ENCODE measurements at places on chromosomes 12 and 14.

GRCh38 chr14:85342858-85343607 lies 186.9 kb upstream of the FLRT2 start:
- no peak for DNase-seq

DNA sequence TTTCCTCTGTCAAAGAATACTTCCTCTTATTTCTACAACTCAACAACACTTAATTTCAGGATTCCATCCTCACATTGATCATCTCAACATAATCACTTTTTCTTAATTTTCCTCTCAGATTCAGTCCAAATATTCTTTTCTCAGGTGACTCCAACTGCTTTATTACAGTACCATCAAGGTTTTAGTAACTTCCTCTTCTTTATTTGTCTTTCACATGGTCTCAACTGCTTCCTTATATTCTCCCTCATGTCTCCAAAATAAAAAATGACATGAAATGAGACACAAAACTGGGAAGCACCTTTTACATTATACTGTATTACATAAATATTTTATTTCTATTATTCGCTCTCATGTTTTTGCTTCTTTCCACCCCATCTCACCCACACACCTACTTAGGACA lies 55.5 kb downstream of the PPP2R5E start:
- DNase-seq, result no peak

GRCh38 chr12:9319842-9320173 lies 111.6 kb upstream of the PZP start:
- no peak for DNase-seq

DNA sequence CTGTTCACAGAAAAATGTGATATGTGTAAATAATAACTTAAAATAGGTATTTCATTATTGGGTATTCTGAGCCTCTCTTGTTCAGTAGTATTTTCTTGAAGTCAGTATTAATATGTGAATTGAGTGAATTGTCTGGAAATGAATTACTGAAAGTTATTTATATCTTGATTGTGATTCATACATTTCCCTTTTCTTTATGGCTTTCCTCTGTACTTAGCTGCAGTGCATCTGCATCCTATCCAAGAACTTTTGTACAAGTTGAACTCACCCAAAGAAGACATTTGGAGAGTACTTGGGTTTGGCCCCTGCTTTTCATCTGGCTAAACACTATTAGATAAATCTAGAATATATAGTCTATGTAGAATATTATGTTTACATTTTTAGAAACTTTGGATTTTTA lies 326.0 kb downstream of the RAD51B start:
- no peak for DNase-seq

- DNase-seq, result peak; percentile 73
Measured at GRCh38 chr12:45655186-45655585, 74.3 kb upstream of the ARID2 start.

GRCh38 chr12:129776977-129777667 lies 126.7 kb downstream of the TMEM132D start:
- DNase-seq, result no peak

DNA sequence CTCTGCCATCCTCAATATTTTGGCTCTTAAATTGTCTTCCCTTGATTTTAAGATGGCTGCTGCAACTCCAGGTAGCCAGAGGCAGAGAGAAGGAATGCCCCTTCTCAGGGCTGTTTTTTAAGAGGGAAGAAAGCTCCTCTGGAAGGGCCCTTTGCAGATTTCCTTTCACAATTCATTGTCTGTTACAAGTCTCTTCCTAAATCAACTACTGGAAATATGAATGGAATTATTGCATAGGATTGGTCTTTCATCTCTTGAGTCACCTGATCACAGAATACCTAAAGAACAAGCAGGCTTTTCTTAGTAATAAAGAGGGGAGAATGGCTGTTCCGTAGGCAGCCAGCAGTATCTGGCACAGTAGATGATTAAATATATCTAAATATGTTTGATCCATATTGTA lies 118.5 kb downstream of the ANO6 start:
- no peak for DNase-seq

DNA sequence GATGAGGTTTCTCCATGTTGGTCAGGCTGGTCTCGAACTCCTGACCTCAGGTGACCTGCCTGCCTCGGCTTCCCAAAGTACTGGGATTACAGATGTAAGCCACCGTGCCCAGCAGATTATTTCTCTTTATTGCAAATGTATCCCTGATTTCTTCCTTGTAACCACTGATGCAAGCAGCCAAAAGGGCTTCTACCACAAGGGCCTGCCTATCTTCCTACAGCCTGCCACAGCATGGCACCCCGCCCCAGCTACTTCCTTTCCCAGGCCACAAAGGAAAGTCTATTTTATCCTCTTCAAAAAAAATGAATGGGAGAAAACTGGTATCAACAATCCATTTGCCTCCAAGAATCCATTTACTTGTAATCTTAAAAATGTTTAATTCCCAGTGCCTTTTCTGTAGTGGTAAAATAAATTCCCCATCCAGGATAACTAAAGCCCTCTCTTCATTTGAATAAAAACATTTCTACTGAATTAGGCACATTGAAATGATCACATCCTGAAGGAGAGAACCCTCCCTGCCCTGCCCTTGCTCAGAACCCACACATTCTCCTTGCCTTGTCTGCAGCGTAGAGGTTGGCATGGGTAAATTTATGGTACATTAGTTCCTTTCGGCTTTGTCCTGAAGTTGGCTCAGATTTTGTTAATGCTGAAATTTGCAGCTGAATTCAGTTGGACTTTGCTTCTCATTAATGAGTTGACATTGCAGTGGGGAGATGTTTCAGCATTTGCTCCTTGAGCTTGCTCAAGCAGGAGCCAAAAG lies 19.2 kb downstream of the GPHB5 start:
- DNase-seq, result no peak

- DNase-seq, result no peak
Measured at GRCh38 chr12:91892081-91892855, 253.4 kb downstream of the BTG1 start.

DNA sequence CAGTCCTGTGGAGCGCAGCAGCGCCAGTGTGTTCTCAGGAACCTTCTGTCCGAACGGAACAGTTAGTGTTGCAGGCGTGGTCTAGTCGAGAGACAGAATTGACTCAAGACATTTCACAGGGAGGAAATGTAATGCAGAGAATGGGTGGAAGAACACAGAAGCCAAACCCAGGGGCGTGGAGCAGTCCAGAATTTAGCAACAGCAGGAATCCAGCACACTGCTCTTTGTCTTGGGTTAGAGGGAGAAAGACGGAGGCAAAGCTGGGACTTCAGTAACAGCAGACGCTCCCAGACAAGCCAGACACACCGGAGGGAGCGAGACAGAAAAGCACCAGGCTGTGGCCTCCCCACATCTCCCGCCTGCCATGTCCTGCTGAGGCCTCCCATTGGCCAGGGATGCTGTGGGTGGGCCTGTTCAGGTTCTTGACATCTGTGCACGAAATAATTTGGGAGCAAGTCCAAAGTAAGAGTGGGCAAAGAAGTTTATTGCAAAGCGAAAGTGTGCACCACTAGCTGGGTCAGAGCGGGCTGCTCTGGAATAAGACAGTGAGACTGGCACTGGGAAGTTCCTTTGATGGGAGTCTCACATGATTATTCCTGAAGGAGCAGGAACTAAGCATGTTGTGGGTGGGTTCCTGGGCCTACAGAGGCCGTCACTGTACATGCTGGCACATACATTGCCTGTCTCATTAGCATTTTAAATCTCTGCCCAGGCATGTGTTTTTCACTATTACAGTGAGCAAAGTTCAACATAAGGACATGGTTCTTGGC lies 339.3 kb upstream of the SFSWAP start:
- DNase-seq, result no peak

- DNase-seq, result no peak
Measured at GRCh38 chr12:27616356-27617142, 79.7 kb upstream of the REP15 start.

GRCh38 chr14:30078811-30079402 lies 151.3 kb upstream of the PRKD1 start:
- DNase-seq, result no peak

DNA sequence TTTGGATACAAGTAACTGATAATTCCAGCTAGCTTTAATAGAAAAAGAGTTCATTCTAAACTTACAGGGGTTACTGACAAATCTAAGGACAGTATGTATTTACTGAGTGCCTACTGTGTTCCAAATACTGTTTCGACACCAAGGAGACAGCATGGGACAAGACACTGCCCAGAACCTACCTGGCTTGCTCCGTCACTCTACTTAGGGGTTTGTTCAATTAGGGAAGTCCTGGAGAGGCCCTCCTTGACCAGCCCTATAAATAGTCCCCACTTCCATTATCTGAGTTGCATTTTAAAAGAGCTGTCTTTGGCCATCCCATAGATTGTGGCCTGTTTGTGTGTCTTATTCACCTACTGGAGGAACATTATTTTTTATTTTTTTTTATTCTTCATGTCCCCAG lies 129.5 kb upstream of the ATF1 start:
- DNase-seq, result no peak

- peak; percentile 43 for DNase-seq
Measured at GRCh38 chr14:106738075-106738474, 1211.7 kb downstream of the TMEM121 start.

DNA sequence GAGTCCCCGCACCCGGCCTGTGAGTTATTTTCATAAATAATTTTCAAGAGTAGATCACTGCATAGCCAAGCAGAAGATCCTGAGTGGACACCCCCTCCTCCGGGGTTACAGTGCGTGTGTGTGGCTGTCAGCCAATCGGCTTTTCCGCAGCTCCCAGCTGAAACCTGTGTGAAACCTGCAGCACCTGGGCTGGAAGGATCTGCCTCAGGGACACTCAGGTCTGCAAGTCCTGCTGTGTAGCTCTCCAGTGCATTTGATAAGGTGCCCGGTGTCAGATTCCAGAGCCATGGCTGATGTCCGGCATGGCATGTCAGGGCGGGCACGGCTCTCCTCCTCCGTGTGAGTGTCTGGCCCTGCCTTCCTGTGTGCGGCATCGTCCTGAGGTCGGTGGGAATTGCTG lies 124.8 kb downstream of the GLT1D1 start:
- no peak for DNase-seq

DNA sequence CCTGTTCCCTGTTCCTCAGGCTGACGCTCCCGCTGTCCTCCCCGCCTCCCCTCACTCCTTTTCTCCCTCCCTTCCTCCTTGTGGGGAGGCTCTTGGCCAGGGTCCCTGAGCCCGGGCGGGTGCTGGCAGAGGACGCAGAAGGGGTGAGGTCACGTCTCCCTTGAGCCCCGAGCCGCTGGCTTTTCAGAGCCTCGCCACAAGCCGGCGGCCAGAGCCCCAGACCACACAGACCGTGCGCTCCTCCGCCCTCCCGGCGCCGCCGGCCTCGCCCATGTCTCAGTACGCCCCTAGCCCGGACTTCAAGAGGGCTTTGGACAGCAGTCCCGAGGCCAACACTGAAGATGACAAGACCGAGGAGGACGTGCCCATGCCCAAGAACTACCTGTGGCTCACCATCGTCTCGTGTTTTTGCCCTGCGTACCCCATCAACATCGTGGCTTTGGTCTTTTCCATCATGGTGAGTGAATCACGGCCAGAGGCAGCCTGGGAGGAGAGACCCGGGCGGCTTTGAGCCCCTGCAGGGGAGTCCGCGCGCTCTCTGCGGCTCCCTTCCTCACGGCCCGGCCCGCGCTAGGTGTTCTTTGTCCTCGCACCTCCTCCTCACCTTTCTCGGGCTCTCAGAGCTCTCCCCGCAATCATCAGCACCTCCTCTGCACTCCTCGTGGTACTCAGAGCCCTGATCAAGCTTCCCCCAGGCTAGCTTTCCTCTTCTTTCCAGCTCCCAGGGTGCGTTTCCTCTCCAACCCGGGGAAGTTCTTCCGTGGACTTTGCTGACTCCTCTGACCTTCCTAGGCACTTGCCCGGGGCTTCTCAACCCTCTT lies at the start of gene TMEM233:
Gene TMEM233 (plus strand): TSS at position 197 of the 821 bp plus-strand sequence. CDS start 75 bp downstream, at position 272.
- no peak for DNase-seq

DNA sequence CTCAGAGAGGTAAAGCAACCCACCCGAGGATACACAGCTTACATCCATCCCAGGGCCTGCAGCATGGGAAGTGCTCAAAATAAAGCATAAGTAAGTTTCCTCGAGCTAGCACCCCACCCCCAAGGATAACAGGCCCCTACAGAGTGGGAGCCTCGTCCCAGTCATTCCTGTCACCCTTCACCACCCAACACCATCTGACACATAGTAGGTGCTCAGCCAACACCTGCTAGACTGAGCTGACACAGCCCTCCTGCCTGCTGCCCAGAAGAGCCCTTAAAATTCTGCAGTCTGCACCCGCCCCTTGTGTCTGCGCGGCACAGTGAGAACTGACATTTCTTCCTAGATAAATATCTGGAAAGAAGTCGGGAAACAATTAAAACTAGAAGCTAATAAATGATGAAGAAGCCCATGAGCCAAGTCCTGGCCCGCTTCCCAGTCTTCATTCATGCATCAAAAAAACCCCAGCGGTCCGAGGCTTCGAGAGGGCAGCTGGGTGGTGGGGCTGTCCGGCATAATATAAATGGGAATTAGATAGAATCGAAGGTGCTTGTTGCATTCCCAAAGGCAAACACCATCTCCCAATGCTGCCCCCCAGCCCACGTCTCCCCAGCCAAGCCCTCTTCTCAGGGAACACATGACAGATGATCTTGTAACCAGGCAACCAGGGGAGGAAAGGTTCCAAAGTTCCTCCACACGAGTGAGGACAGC lies 76.2 kb downstream of the BCL11B start:
- no peak for DNase-seq

DNA sequence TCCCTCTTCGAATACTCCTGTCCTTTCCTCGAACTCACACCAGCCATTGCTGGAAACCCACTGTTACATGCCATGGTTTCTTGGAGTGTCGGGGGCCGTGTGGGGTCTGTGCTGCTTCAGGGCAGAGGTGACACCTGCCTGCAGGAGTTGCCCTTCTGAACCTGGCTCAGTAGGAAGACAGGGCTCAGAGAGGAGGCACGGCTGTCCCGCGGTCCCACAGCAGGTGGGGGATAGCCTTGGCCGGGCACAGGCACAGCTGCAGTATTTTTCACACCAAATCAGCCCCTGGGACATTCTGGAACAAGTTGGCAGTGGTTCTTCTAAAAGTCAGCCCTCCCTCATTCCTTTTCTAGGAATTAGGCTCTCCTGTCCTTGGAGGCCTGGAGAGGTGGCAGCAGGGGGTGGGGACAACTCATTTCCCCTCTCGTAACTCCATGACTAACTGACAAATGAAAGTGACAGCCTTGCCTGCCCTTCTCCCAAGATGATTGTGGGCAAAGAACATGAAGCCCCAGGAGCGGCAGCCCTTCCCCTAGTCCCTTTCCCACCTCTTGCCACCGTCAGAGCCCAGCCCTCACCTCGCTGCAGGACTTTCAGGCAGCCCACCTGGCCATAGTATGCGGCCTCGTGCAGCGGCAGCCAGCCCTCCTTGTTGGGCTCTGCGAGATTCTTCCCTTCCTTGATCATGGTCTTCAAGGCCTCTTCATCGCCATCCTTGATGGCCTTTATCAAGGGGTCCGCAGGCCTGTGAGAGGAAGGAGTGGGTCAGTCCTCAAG lies 22.4 kb downstream of the ASB2 start:
- no peak for DNase-seq

GRCh38 chr12:21823581-21823980 lies 49.1 kb upstream of the KCNJ8 start:
- no peak for DNase-seq
